ENCODE measurements at places on chromosomes 1 and 21. TPM values are rescaled to one million over a fixed set of nuclear protein-coding genes. Genes with fewer than 3 reads are reported as not detected.

Gene OR2W3
- total RNA-seq = 0.53 TPM

Gene TBX19
- 1.1 TPM for total RNA-seq

Gene OR14K1
- total RNA-seq = not detected

Gene BCAN
- 0.48 TPM for total RNA-seq

Gene C4BPB
- total RNA-seq = 1.6 TPM

Gene UBXN10
- total RNA-seq = 2.4 TPM

Gene COL8A2
- total RNA-seq = 11.7 TPM

Gene RSRP1
- 126 TPM for total RNA-seq

Gene MPC2
- total RNA-seq = 41.7 TPM

Gene DMRTA2
- total RNA-seq = not detected

Gene CCDC190
- 0.26 TPM for total RNA-seq

Gene NEK2
- 13.1 TPM for total RNA-seq

Gene FAM151A
- total RNA-seq = not detected

Gene C2CD2
- 24.3 TPM for total RNA-seq

Gene SAMSN1
- total RNA-seq = 16.2 TPM

Gene ROR1
- 33.2 TPM for total RNA-seq

Gene TMEM269
- total RNA-seq = not detected

Gene SMPDL3B
- total RNA-seq = 0.42 TPM

Gene OR10Z1
- total RNA-seq = not detected

Gene RPTN
- not detected for total RNA-seq

Gene NLRP3
- 2.4 TPM for total RNA-seq

Gene CTTNBP2NL
- 19.9 TPM for total RNA-seq

Measured in urinary bladder (tissue), 4 donors.